Bronchial epithelial cell (primary cell): ENCODE measurements at places on chromosomes 6 and 20.
A peak's percentile ranks its signal among the peaks of the same experiment; 100 is the strongest.

DNA sequence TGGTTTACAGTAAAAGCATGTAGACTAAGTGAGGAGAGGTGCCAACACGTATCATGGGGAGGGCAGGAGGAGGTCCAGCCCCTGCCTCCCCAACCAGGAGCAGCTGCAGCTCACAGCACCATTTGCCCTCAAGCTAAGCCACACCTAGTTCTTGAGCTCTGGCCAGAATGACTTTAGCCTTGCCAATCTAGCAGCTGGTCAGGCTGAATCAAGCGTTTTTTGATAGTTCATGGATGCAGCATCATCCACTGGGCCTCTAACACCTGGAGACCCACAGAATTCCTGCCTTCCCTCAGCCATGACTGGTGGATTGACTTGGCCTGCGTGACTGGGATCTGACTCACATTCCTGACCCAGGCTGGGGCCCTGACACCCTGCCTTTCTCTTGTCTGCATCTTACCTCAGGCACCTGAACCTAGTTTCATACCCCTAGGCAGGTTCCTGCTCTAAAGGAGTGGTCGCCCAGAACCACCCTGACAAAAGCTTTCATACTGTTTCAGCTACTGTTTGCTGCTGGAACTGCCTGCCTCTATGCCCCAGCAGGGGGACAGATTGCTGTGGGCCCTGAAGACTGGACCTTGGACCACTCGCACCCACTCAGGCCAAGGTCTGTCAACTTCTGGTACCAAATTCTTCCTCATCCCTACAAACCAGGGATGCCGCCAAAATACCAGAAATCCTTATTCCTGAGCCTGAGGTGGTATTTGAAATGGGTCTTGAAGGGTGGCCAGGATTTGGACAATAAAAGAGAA lies 122.3 kb downstream of the QRSL1 start:
- DNase-seq = peak; percentile 100

- DNase-seq = no peak
Observed at GRCh38 chr6:50966532-50966931, 147.9 kb downstream of the TFAP2B start.

- no peak for DNase-seq
Observed at GRCh38 chr6:156163311-156163710, 613.9 kb upstream of the ARID1B start.

- DNase-seq = no peak
Observed at GRCh38 chr20:7836076-7836475, 104.2 kb downstream of the HAO1 start.

DNA sequence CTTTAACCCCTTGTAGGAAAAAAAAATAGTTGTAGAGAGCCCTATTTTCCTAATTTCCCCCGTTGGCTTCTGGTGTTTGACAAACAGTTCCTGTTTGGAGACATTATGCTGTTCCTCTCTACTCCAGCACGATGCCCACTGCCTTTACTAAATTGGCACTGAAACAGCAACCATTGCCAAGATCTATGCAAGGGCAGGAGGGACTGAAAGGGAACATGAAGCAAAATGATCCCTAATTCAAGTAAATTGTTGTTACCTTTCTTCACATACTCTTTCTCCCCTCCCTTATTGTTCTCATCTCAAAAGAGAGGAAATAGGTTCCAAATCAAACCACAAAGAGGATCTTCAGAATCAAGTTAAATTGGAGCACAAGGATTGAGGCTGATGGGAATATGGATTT lies 764.1 kb upstream of the MMS22L start:
- DNase-seq = no peak
